ENCODE measurements at places on chromosomes 7 and 10.

GRCh38 chr7:140010194-140010895 is 52.4 kb downstream of the PARP12 start:
- DNase-seq = no peak

- no peak for DNase-seq
Measured at GRCh38 chr7:138573741-138574140, 113.7 kb downstream of the TRIM24 start.

DNA sequence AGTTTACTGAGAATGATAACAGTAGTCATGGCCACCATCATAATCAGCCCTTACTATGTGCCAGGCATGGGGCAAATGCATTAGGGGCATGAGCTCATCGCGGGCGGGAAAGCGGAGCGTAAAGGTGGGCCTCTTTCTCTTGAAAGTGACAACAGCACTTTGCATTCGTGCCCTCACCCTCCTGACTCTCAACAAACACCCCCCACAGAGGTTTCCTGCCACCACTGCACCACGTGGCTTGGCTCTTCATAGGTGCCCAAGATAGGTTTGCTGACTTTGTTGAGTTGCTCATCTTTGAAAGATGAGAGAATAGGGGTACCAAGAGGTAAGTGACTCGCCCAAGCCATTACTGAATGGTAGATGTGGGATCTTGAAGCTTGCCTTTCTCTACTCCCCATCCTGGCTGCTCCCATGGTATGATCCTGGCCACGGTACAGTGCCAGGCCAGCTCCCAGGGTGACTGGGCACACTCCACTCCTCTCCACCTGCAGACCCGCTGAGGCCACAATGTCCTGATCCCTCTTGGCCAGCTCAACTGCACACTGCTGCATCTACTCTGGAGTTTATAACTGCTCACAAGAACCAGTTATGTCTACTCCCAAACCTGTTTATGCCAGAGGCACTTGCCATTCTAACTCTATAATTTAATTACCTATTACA is 26.0 kb downstream of the SLIT1 start:
- no peak for DNase-seq

DNA sequence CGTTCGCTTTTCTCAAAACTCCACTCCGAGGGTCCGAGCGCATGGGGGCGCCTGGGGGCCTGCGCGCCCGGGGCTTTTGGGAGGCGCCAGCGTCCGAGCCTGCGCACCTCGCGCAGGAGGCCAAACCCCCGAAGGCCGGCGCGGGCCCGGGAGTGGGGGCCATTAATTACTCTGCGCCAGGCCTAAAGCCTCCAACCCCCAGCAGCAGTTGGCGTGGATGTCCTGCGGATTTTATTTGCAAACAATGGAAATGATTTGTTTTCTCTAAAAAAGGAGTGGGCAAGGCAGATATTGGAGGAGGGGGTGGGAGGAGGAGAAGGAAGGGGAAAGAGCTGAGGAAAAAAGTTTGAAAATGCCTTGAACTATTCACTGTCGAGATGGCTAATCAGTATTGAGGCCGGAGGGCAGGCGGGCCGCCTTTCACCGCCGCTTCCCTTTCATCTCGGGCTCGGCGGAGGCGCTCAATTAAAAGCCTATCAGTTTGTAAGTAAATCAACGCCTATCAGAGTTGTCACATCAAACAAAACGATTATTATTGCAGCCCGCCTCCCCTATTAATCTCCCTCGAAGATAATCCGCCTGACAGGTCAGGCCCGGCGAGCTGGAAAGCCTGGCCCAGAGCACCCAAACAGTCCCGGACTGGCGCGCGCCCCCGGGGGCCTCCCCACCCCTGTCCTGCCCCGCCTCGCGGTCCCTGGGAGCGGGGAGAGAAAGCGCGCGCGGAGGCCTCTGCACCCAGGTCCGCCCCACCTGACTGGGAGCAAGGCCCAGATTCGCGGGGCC is 3.4 kb upstream of the ZNF503 start:
- DNase-seq = no peak

GRCh38 chr10:122630526-122630925 is 69.1 kb downstream of the C10orf120 start:
- no peak for DNase-seq
